ENCODE measurements at places on chromosomes 1 and 21. TPM values are rescaled to one million over a fixed set of nuclear protein-coding genes. Genes with fewer than 3 reads are reported as not detected.

ADCY10 gene
- total RNA-seq: 0.34 TPM

- peak; percentile 76 for DNase-seq
Measured at GRCh38 chr1:211260141-211261107, 1.3 kb downstream of the RCOR3 start.

MIXL1 gene
- 6.4 TPM for total RNA-seq

- no peak for DNase-seq
Measured at GRCh38 chr1:61782771-61783170, 40.5 kb downstream of the PATJ start.

DCST1 gene
- total RNA-seq: not detected

GRCh38 chr1:69077633-69078032, 490.1 kb upstream of the LRRC7 start:
- no peak for DNase-seq

KIF14 gene
- total RNA-seq: 20.7 TPM

DNA sequence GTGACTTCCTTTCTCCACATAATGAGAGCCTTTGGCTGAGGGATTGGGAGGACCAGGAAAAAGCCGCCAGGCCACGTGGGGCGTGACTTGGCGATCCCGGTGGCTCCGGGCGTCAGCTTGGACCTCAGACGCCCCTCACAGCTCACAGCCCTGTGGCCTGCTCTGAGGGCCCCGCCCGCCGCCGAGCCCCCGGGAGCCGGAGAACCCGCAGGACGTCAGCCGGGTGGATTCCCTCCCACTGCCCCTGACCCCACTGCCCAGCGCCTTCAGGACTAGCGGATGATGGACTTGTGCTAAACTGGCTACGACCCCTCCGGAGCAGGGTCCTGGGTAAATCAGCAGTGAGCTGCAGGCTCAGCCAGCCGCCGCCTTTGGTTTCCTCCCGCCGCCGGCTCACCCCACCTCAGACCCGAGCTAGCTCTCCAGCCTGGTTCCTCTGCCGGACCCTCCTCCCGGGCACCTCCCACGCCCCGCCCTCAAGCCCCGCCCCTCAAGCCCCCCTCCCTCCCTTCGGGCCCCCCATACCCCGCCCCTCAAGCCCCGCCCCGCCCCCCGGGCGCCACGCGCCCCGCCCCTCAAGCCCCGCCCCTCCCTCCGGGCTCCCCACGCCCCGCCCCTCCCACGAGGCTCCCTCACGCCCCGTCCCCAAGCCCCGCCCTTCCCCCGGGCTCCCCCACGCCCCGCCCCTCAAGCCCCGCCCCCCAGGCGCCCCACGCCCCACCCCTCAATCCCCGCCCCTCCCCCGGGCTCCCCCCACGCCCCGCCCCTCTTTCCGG, 10.0 kb upstream of the FAAP20 start:
- peak; percentile 90 for DNase-seq

PDZK1 gene
- 0.57 TPM for total RNA-seq

TSPEAR gene
- total RNA-seq: 2.9 TPM

RIMS3 gene
- total RNA-seq: 19.9 TPM

GRCh38 chr1:78348496-78349284, 142.1 kb upstream of the PTGFR start:
- no peak for DNase-seq

DNA sequence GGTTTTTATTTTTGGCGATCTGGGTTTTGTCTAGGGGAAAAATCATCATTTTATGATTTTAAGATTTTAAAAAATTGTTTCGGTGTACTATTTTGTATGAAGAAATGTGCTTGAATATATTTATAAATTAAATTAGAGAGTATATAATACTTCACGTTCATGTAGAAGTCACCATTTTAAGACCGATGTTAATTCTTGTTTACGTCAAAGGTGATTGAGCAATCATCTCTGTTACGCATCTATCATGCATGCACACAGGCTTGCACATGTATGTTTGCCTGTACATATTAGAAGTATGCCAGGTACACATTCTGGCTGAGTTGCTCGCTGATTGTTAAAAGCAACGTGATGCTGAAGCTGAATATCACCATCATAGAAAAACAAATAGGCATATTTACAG, 54.7 kb downstream of the DYRK1A start:
- no peak for DNase-seq

DNA sequence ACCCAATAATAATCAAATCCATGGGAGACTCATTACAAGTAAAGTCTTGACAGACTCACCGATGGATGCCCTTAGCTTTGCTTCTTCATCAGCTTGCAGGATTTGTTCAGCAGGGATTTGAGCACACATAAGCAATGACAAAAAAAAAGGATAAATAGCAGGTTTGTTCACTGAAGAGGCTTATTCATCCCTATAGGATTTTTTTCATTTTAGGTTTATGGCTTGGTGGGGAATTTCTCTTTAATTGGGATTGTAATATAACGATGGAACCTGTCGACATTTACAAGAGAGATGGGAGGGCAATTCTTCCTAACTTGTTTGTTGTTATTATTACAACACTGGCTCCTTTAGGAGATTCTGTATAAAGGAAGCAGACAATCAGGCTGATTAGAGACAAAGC, 649.1 kb upstream of the PLXNA2 start:
- DNase-seq: no peak

DNA sequence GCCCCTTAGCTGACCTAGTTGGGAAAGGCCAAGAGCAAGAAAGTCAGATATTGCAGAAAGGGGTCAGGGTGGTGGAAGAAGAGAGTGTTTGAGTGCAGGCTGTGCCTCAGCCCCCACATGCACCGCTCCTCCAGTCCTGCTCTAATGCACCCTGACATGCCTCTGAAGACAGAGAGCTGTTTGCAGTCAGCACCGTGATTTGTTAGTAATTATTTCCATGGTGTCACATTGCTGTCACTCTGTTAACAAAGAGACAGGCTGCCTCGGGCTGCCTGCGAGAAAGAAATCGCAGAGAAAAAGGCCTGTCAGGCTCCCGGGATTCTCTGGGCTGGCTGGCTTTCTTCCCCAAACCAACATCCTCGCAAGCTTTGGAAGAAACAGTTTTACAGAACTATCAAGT, 58.3 kb downstream of the ERI3 start:
- DNase-seq: no peak

GRCh38 chr21:36922861-36923260, 43.6 kb downstream of the HLCS start:
- DNase-seq: no peak

GRCh38 chr1:47859092-47859743, 138.0 kb downstream of the TRABD2B start:
- DNase-seq: no peak

ETNK2 gene
- 18.3 TPM for total RNA-seq

TEX38 gene
- total RNA-seq: 0.21 TPM

DNA sequence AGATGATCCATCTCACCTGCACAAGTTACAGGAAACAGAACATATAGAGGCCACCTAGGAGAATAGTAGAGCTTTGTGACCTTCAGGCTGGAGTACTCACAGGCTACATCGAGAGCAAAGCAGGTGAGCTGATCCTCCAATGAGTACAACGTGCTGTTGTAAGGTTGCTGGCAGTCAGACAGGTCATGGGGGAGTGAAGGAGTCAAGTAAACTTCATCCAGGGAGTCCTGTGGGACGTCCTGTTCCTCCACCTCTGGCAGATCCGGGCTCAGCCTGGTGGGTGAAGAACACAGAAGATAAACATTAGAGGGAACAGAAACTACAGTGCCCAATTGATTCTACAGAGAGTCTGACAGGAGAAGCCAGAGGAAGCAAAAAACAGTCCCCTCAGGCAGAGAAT, 62.5 kb downstream of the PRKAB2 start:
- no peak for DNase-seq

- DNase-seq: peak; percentile 57
Measured at GRCh38 chr1:63326106-63326472, 3.7 kb downstream of the FOXD3 start.

FMOD gene
- 0.05 TPM for total RNA-seq

DNA sequence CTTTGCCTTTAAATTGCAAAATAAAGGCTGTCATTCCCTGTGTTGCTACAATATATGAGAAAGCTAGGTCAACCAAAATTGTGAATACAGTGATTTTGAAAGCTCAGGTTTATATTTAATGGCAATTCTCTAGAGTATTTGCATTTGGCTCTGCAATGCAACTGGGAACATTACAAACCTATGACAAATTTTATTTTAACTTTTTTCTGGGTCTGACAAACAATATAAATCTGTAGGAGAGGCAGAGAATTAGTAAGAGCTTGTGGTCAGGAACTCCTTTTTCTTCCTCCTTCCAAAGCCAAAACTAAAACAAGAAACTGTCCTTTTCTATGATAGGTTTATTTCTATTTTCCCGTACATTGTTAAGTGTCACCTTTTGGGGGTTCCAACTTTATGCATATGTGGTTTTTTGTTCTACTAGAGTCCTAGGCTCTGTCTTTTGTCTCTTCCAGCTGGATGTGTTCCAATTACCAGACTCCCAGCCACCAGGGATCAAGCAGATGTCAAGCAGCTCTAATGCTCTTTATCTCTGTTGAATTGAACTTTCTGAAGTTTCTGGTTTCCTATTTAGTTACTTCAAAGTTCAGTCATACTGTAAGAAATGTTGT, 106.9 kb downstream of the ASH1L start:
- DNase-seq: no peak

GRCh38 chr1:109396513-109396839, 1.2 kb downstream of the SORT1 start:
- no peak for DNase-seq

GRCh38 chr1:36384542-36385409, 948 bp downstream of the STK40 start:
- peak; percentile 72 for DNase-seq

AADACL3 gene
- 0.94 TPM for total RNA-seq

DNA sequence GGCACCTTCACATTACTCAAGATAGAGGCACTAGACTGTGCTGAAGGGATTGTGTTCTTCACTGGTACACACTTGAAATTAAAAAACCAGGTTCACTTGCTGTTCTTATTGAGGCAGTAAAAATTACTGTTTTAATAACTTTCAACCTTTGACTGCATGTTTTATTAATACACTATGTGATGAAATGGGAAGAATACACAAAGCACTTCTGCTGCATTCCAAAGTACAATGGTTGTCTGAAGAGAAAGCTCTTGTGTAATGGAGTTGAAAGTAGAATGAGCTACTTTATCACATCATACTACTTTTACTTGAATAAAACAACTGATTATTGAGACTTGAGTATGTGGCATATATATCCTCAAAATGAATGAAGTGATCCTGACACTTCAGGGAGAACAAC, 49.7 kb downstream of the LRRC8C start:
- DNase-seq: no peak

DNA sequence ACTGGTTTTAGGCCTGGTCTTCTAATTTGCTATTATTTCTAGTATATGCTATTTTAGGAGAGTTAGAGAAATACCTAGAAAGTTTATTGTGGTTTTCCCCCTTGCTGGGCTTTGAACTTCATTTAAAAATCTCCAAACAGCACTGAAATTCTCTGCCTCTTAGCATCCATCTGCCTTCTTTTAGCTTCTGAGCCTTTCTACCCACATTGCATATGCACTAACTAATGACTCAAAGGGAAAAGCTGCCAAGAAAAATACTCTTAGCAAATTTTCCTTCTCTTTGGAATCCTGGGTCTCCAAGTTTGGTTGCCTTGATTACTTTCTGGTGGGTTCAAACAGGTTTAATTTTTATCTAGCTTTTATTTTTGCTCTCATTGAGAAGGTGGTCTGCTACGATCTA, 408.4 kb upstream of the PTBP2 start:
- DNase-seq: no peak

GRCh38 chr1:13702425-13703127, 2.6 kb downstream of the PRDM2 start:
- no peak for DNase-seq

DNA sequence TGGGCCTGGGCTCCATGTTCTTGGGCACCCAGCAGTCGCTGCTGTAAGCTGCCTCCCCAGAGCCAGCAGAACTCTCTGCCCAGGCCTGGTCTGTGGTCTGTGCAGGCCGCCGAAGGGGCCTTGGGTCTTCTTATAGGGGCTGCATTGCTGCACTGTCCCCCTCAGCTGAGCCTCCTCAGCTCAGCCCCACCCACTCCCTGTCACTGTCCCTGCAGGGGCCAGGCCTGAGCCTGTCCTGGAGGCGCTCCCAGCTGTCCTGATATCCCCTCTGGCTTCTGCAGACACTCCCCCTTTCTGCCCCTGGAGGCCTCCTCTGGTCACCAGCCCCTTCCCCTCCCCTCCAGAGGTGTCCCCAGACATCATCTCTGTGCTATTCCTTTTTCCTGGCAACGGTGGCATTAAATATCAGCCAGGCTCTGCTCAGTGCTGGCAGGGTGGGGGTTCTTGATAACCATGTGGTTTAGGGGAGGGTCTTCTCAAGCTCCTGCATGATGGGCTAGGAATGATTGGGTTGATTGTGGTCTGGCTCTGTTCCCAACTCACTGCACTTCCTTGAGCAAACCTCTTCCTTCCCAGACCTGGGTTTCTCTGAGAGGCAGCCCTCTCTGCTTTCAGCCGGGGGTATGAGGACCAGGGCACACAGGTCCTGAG, 3.7 kb upstream of the FOXO6 start:
- peak; percentile 17 for DNase-seq

DNA sequence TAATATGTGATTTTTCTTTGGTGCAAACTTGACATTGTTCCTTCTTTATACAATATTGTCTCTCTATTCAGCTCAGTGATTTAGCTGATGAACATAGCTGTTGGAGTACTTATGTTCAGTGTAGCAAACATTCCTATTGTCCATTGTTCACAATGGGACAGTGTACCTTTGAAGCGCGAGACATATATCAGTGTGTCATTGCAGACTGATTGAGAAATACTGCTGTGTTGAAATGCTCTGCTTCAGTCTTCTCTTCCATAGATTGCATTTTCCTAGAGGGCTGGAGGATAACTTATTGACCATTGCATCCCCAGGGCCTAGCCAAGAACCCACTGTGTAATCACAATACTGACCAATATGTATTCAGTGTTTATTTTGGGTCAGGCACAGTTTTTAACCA, 46.5 kb downstream of the HLX start:
- DNase-seq: no peak

ZBTB37 gene
- 14.4 TPM for total RNA-seq

DNA sequence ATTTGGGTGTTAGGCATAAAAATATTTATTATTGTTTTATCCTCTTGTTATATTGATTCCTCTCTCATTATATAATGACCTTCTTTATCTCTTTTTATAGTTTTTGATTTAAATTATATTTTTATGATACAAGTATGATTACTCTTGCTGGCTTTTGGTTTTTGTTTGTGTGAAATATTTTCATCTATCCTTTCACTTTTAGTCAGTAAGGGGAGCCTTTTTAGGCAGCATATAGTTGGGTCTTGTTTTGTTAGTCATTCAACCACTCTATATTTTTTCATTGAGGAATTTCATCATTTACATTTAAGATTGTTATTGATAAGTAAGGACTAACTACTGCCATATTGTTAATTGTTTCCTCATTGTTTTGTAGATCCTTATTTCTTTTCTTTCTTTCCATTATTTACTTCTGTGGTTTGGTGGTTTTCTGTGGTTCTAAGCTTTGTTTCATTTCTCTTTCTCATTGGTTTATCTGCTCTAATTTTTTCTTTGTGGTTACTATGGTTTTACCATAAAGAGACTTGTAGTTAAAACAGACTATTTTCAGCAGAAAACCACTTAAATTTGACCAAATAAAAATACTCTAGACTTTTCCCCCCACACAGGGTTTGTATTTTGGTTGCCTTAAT, 593.1 kb downstream of the NUF2 start:
- no peak for DNase-seq

Data from WTC11 (cell line).